Stimulated activated CD8-positive, alpha-beta memory T cell treated with anti-CD3 and anti-CD28 coated beads, Interleukin-12 subunit alpha, Interleukin-12 subunit beta, amount 100 ng/mL, for 1 hour (primary cell): ENCODE measurements at places on chromosomes 16 and 17.

DNA sequence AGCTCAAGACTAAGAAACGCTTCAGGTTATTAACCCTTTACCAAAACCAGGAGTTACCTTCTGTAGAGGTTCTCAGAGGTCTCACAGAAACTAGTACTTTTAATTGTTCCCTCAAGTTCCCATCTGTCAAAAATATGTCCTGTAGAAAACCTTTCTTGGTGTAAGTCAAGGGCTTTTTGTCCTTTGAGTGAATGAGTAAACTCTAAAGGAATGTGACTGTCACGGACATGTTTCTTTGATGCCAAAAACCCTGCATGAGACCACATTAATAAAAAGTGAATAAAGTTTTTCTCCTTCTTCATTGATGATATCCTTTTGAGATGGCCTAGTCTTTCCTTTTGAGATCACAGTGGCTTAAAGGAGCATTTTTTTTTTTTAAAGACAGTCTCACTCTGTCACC, 102.9 kb downstream of the NLK start:
- no peak for DNase-seq

- DNase-seq, result no peak
Measured at GRCh38 chr16:16163571-16163970, 59.7 kb downstream of the ABCC6 start.

DNA sequence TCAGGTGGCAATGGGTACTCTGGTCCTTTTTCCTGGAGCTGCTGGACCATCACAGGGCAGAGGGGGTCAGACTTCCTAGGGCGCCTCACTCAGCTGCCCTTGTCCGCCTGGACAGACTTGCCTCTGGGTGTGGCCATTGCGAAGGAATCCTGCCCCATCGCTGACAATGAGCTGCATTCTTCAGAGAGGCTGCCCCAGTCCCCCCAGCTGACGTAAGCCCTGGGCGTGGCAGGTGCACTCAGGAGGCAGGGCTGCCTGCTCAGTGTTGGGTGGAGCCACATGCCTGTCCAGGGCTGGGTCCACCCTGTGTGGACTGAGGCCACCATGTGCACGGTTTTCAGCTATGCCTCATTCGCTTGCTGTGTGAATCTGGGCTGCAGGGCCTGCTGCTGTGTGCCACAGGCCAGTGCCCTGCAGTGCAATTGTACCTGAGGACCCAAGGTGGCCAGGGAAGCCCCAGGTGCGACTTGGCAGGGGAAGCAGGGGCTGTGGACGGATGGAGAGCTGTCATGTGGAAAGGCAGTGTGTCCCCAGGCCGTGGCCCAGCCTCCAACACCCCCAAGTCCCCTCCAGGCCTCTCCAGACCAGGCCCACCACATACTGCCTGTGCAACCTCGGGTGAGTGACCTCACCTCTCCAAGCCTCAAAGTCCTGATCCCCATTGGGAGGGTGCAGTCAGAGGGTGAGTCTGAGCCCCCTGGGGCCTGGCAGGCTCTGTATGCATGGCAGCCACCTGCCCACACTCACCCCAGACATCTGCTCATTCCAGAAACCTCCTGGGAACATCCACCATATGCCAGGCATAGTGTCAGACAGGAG, 14.0 kb upstream of the MPRIP start:
- DNase-seq, result no peak

- no peak for DNase-seq
Measured at GRCh38 chr17:33072421-33073161, 80.9 kb downstream of the SPACA3 start.

DNA sequence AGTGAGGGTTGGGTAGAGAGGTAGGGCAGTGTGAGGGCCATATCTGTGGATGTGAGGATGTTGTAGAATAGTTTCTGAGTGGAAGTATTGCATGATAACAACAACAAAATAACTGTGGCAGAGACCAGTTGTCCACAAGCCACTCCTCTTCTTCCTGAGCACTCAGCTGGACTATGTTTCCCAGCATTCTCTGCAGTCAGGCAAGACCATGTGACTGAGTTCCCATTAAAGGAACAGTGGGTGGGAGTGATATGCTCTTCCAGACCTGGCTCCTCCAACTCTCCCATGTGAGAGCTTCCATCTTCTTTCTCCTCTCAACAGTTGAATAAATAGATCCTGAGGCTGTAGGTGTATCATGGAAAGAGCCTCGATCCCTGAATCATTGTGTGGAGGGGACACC, 272.4 kb downstream of the CBLN1 start:
- no peak for DNase-seq

- no peak for DNase-seq
Measured at GRCh38 chr17:10610884-10611283, 46.2 kb downstream of the MYH3 start.

DNA sequence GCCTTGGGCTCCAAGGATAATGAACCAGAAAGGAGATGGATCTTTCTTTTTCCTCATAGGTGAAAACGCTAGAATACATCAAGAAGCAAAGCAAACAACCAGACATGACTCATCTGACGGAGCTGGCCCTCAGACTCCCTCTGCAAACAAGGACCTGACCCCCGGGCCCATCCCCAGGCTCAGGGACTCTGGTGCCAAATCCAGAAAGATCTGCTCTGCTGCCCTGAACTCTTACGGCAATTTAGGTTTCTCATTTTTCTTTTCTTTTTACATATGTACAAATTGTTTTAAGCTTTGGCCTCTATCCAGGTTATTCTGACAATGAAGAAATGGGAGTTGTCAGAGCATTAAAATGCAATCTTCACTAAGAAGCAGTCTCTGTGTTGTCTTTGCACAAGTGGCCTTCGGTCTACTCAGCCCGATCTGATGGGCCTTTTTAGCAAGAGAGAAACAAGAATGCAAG, 17.7 kb downstream of the KNOP1 start:
- no peak for DNase-seq

DNA sequence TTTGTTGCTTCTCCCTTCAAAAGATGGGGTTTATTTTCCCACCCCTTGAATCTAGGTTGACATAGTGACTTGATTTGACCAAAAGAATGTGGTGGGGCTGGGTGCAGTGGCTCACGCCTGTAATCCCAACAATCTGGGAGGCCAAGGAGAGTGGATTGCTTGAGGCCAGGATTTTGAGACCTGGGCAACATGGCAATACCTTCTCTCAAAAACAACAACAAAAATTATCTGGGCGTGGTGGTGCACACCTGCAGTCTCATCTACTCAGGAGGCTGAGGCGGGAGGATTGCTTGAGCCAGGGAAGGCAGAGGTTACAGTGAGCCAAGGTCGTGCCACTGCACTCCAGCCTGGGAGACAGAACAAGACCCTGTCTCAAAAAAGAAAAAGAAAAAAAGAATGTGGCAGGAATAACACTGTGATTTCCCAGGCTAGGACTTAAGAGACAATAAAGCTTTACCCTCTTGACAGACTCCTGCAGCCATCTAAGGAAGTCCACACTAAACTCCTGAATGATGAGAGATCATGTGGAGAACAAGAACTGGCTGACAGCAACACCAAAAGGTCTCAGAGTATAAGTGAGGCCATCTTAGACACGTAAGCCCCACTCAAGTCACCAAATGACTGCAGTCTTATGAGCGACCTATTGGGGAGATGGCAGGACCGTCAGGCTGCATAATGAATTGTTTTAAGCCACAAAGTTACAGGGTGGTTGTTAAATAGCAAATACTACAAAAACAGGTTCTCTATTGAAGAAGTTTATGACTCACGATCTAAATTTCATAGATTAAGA, 37.0 kb downstream of the FBXL20 start:
- DNase-seq, result no peak

DNA sequence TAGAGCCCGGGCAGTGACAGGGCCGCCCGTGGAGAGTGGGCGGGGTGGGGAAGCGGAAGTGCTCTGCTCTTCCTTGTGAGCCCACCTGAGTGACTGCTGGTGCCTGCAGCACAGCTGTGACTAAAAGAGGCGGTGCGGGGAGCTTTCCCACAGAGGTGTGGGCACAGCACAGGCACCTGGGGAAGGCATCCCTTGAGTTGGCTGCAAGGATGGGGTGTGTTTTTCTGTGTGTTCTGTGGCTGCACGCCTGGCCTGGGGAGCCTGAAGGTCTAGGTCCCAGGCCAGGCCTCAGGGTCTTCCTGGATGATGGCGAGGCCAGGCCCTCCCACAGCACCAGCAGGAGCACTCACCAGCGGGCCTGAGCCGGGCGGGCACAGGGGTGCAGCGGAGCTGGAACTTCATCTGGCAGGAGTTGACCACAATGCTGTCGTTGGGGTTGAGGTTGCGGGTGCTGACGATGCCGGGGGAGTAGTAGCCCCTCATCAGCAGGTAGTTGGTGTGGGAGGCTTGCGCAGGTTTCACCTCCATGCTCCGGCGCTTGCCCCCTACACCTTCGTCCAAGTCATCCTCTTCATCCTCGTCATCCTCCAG, 67.1 kb downstream of the IL21R start:
- DNase-seq, result no peak

GRCh38 chr16:85431431-85432124, 181.5 kb upstream of the GSE1 start:
- no peak for DNase-seq

GRCh38 chr16:84308120-84308519, 13.4 kb downstream of the WFDC1 start:
- DNase-seq, result no peak
